ENCODE measurements at places on chromosomes 2 and 18. TPM values are rescaled to one million over a fixed set of nuclear protein-coding genes. Genes with fewer than 3 reads are reported as not detected.

DNA sequence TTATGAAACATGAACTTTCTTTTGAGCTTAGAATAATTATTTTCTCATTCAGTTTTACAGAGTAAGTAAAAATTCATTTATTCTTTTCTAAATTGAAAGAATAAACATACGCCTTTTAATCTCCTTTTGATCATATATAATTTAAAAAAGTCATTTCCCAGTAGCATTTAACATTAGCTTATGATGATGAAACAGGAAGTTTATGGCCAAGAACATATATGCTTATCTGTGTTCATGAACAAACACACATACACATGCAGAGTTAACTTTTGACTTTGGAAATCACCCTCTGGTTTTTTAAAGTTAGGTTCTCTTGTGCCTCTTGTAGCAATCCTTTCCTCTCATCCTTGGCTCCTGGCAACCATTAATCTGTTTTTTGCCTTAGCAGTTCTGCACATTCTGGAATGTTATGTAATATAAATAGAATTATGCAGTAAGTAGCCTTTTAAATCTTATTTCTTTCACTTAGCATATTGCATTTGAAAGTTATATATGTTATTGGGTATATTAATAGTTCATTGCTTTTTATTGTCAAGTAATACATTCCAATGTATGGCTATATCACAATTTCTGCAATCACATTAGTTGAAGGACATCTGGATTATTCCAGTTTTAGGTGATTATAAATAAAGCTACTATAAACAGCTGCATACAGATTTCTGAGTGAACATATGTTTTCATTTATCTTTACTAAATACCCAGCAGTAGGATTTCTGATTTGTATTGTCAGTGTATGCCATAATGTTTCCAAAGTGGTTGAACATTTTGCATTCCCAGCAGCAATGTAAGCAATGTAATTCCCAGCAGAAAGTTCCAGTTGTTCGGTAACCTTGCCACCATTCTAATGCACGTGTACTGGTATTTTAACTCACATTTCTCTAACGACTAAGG, 210.3 kb downstream of the ZRANB3 start:
- H3K27me3 ChIP-seq, result no peaks in the 10 kb centered on the region
- H3K4me3 ChIP-seq, result no peak overlapping the region
- no peaks in the 10 kb centered on the region for H3K36me3 ChIP-seq
- DNase-seq, result no peak

DNA sequence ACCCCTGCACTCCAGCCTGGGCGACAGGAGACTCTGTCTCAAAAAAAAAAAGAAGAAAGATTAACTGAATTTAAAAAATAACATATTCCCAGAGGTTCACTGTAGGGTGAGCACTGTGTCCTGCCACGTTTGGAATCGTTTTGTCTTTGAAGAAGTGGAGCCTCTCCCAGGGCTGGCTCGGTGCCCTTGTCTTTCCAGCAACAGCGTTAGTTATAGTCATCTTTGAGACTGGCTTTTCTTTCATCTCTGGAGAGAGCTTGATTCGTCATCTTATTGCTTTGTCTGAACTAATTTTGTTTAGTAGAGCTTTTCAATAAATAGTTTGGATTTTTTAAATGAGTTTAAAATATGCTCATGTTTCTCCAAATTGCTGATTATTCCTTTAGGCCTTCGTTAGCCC, 50.5 kb downstream of the IMPA2 start:
- no peak for DNase-seq
- no peak overlapping the region for H3K4me3 ChIP-seq
- no peak overlapping the region for H3K27ac ChIP-seq
- H3K36me3 ChIP-seq, result no peaks in the 10 kb centered on the region

GRCh38 chr2:49105506-49105905, 48.8 kb downstream of the FSHR start:
- no peak for DNase-seq
- H3K4me3 ChIP-seq, result no peak overlapping the region
- H3K4me1 ChIP-seq, result peaks cover 9% of the 10 kb centered on the region
- no peaks in the 10 kb centered on the region for H3K27me3 ChIP-seq

DNA sequence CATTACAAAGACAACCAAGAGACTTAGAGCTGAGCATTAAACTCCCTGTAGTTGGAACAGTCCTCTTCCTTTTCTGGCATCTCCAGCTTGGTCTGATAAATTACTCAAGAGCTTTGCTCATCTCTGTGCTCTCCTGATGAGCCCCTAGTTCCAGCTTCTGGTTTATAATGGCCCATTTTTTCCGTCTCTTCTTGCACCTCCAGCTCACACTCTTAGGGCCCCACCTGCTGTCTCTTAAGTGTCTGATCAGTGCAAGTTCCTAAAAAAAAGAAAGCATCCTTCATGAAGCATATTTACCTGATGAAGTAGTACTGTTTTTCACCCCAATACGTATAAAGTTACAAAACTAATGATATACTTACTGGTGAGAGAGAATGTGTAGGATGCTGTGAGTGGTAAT, 822.9 kb downstream of the RNF144A start:
- no peak for DNase-seq
- no peak overlapping the region for H3K27ac ChIP-seq
- H3K27me3 ChIP-seq, result no peaks in the 10 kb centered on the region

DNA sequence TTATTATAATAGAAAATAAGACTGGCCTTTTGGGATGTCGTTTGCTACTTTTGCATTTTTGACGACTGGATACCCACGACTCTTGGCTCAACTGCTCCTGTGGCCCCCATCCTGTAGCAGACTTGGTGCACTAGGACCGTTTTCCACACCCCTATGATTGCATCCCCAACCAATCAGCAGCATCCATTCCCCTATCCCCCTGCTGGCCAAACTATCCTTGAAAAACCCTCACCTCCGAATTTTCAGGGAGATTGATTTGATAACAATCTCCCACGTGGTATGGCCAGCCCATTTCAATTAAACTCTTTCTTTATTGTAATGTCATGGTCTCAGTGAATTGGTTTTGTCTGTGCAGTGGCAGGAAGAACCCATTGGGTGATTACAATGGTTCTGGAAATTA, 37.9 kb upstream of the TTR start:
- DNase-seq, result no peak
- no peak overlapping the region for H3K4me3 ChIP-seq
- H3K36me3 ChIP-seq, result no peaks in the 10 kb centered on the region
- H3K27me3 ChIP-seq, result no peaks in the 10 kb centered on the region

SNED1 gene
- total RNA-seq, result 0.09 TPM

GRCh38 chr2:149860276-149860921, 272.8 kb upstream of the MMADHC start:
- H3K4me1 ChIP-seq, result peaks cover 11% of the 10 kb centered on the region
- no peaks in the 10 kb centered on the region for H3K36me3 ChIP-seq
- peak; percentile 97 for DNase-seq
- H3K27ac ChIP-seq, result no peak overlapping the region
- no peaks in the 10 kb centered on the region for H3K27me3 ChIP-seq
- H3K4me3 ChIP-seq, result no peak overlapping the region

GRCh38 chr2:173972636-173973035, 7.5 kb upstream of the SP3 start:
- peaks cover 9% of the 10 kb centered on the region for H3K4me1 ChIP-seq
- no peaks in the 10 kb centered on the region for H3K36me3 ChIP-seq
- H3K4me3 ChIP-seq, result no peak overlapping the region
- H3K27ac ChIP-seq, result no peak overlapping the region

PHOSPHO2 gene
- 3.8 TPM for total RNA-seq

- no peak overlapping the region for H3K27ac ChIP-seq
- peaks cover 4% of the 10 kb centered on the region for H3K4me1 ChIP-seq
- H3K27me3 ChIP-seq, result no peaks in the 10 kb centered on the region
- peak; percentile 34 for DNase-seq
- no peaks in the 10 kb centered on the region for H3K36me3 ChIP-seq
These were observed 13.6 kb downstream of the MRO start for GRCh38 chr18:50806208-50806616.

DNA sequence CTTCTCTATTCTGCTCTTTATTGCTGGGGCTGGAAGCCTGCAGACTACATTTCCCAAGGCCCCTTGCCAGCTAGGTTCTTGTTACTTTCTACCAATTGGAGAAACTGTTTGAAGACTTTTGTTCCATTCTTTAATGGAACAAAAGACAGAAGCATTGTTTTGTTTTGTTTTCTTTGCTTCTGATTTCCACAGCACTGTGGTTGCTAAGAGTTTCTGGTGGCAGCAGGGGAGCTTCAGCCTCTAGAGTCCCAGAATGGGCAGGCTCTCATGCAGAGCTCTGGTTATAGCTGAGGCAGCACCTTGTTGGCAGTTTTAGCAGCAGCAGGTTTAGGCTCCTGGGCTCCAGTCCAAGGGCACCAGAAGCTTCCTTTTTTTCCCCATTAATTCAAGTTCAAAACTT, 234.3 kb downstream of the ETAA1 start:
- no peak for DNase-seq
- H3K36me3 ChIP-seq, result no peaks in the 10 kb centered on the region
- no peak overlapping the region for H3K4me3 ChIP-seq
- H3K4me1 ChIP-seq, result no peaks in the 10 kb centered on the region

DNA sequence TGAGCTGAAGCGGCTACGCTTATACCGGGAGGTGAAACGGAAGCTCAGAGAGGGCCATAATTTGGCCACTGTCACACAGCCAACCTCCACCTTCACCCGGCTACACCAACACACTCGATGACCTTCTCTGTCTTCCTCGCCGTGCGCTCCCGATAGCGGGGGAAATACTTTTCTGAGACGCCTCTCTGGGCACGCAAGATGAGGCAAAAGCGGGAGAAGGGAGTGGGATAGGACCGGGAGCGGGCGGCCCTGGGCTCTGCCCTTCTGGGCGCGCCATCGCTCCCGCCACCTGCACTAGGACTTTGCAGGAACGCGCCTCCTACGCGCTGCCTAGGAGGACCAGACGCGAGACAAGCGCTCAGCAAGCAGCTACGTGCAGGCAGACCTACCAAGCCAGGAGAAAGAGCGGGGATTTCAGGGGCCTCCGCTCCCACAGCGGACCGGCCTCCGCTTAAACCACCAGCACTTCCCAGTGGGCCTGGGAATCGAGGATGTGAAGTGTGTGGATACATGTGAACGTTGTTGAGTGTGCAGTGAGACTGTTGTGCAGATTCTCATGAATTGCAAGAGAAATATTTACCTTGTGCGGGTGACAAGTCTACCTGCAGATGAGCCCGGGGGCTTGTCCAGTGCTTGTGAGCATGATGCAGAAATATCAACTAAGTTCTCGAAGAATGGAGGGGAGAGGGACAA, 11.4 kb downstream of the SIX3 start:
- H3K27me3 ChIP-seq, result peaks cover 100% of the 10 kb centered on the region
- H3K27ac ChIP-seq, result no peak overlapping the region
- H3K36me3 ChIP-seq, result no peaks in the 10 kb centered on the region
- peak overlapping the region; percentile 27 for H3K4me3 ChIP-seq

- H3K27ac ChIP-seq, result peak overlapping the region; percentile 37
- no peaks in the 10 kb centered on the region for H3K27me3 ChIP-seq
- no peaks in the 10 kb centered on the region for H3K36me3 ChIP-seq
- H3K4me1 ChIP-seq, result peaks cover 21% of the 10 kb centered on the region
- peak; percentile 87 for DNase-seq
These were observed 181.7 kb upstream of the ETAA1 start for GRCh38 chr2:67215214-67216055.

DNA sequence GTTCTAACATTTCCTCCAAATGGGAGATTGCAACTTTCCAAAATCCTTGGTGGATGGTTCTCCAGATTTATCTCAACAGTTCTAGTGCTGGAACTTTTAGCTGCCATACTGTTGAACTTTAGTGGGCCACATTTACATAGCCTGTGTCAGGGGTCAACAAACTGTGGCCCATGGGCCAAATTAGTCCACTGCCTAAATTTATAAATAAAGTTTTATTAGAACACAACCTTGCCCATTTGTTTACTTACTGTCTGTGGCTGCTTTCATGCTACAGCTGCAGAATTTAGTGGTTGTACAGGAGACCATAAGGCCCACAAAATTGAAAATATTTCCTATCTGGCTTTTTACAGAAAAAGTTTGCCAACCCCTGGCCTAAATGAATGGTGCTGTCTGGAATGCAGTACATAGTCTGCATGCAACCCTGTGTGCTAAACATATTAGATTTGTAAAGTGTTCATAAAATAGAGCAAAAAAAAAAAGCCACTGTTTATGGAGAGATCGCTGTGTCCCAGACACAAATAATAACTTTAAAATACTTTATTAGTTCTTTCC, 30.3 kb downstream of the MGAT5 start:
- H3K36me3 ChIP-seq, result no peaks in the 10 kb centered on the region
- no peak for DNase-seq
- no peak overlapping the region for H3K4me3 ChIP-seq

GRCh38 chr2:196747400-196747799, 52.1 kb downstream of the GTF3C3 start:
- H3K27ac ChIP-seq, result no peak overlapping the region
- H3K4me3 ChIP-seq, result no peak overlapping the region
- no peaks in the 10 kb centered on the region for H3K27me3 ChIP-seq
- H3K4me1 ChIP-seq, result no peaks in the 10 kb centered on the region
- DNase-seq, result no peak

CREG2 gene
- total RNA-seq, result 4.3 TPM

HOXD8 gene
- total RNA-seq, result not detected

GRCh38 chr2:66173645-66174044, 261.3 kb upstream of the MEIS1 start:
- no peaks in the 10 kb centered on the region for H3K27me3 ChIP-seq
- DNase-seq, result no peak
- no peaks in the 10 kb centered on the region for H3K4me1 ChIP-seq
- no peaks in the 10 kb centered on the region for H3K36me3 ChIP-seq
- H3K4me3 ChIP-seq, result no peak overlapping the region
- H3K27ac ChIP-seq, result no peak overlapping the region

- H3K27me3 ChIP-seq, result no peaks in the 10 kb centered on the region
- no peak for DNase-seq
- H3K4me3 ChIP-seq, result no peak overlapping the region
- H3K36me3 ChIP-seq, result no peaks in the 10 kb centered on the region
- H3K4me1 ChIP-seq, result no peaks in the 10 kb centered on the region
These were observed 369.7 kb downstream of the EPHA4 start for GRCh38 chr2:221202431-221202830.

SNORC gene
- total RNA-seq, result 3.8 TPM

LIPG gene
- total RNA-seq, result 1.5 TPM

DNA sequence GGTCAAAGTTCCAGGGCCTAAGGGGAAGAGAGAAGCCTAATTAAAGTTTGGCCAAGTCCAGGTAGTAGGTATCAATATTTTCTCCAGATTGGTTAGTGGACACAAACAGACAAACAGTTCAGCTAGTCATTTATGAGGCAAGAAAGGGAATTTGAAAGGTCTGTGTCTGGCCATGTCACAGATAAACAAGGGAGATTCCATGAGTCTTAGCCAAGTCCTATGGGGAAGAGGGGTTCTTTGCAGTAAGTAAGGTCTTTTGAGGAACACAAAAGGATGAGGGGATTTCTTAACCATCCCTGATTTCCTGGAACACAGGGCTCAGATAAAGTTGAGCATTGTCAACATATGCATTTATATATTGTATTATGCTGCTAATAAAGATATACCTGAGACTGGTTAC, 310.8 kb downstream of the PLCL1 start:
- H3K4me3 ChIP-seq, result no peak overlapping the region
- DNase-seq, result no peak
- peak overlapping the region; percentile 14 for H3K27ac ChIP-seq
- H3K36me3 ChIP-seq, result no peaks in the 10 kb centered on the region
- peaks cover 41% of the 10 kb centered on the region for H3K4me1 ChIP-seq
- H3K27me3 ChIP-seq, result no peaks in the 10 kb centered on the region

- no peak for DNase-seq
- H3K36me3 ChIP-seq, result no peaks in the 10 kb centered on the region
- H3K27ac ChIP-seq, result no peak overlapping the region
- peaks cover 12% of the 10 kb centered on the region for H3K4me1 ChIP-seq
- no peak overlapping the region for H3K4me3 ChIP-seq
- H3K27me3 ChIP-seq, result no peaks in the 10 kb centered on the region
These were observed 123.1 kb downstream of the PRPF40A start for GRCh38 chr2:152594022-152594766.

Measured in cardiac muscle cell (in vitro differentiated cells and primary cell).